ENCODE measurements at places on chromosomes 4 and X.

- no peak for DNase-seq
These were observed 43.4 kb upstream of the PHF8 start for GRCh38 chrX:54087661-54088060.

GRCh38 chrX:15483891-15484290 lies 9.2 kb downstream of the PIR start:
- DNase-seq: no peak

DNA sequence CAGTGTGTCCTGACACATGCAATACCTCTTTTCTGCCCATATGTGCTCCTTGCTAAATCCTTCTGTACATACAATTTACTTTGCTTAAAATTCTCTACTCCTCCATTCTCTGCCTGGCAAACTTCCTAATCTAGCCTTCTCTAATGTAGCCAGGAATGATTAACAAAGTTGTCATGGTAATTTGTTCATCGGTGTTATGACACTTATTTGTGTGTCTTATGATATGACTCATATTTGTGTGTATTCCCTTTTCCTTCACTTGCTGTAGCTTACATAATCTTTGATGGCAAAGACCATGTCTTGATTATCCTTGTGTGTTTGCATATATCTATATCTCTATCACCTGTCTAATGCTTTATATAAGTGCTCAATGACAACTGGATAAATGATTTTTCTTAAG lies 133.3 kb downstream of the COL25A1 start:
- no peak for DNase-seq

DNA sequence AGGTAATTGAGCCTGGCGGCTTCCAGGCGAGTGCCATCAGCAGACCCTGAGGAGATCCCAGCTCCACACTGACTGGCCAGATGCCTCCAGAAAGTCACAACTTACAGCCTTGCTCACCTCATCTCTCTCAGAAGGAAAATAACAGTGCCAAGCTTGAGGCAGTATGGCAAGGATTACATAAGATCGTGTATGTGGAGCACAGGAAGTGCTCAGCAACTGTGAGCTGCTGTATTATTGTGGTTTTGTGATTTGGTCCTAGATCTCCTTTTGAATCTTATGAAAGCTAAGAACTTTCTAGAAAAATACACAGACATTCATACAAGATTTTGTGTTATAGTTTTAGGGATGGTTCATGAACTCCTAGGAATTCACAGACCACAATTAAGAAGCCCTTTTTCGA lies 14.0 kb downstream of the RASL11B start:
- DNase-seq: no peak

DNA sequence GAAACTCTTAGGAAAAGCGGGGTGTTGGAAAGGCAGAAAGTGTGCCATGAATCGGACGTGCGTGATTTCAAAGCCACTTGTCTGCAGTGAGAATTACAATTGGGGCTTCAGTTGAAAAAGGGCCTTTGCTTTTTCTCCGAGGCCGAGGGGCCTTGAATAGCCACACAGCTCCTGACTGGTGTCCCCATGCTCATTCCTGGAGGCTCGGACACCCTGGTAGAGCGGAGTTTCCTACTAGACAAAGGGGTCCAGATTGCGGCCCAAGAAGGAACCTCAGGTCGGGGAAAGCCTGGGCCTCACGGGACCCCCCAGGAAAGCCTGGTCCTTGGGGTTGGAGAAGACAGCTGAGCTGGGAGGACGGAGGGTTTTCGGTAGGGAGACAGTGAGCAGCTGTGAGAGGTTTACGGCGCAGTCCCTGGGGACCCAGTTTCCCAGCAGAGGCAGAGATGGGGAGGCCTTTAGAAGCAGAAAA lies 3.0 kb upstream of the SHOX start:
- DNase-seq: no peak

- DNase-seq: no peak
These were observed 472.3 kb downstream of the GRID2 start for GRCh38 chr4:92776080-92776479.
